Stromal cell of bone marrow (primary cell): ENCODE measurements at places on chromosomes 7 and 10.

GRCh38 chr10:6579904-6580278 is at the start of gene PRKCQ:
PRKCQ (minus strand) TSS chr10:6580276; CDS start chr10:6515135, 65,141 bp downstream.
- no peak for DNase-seq

GRCh38 chr7:77800158-77800557 is 1.6 kb downstream of the PHTF2 start:
- DNase-seq, result no peak

GRCh38 chr7:92717993-92718716 is 118.2 kb downstream of the CDK6 start:
- DNase-seq, result peak; percentile 75

- no peak for DNase-seq
These were observed 63.7 kb upstream of the ANTXRL start for GRCh38 chr10:46223064-46223480.

DNA sequence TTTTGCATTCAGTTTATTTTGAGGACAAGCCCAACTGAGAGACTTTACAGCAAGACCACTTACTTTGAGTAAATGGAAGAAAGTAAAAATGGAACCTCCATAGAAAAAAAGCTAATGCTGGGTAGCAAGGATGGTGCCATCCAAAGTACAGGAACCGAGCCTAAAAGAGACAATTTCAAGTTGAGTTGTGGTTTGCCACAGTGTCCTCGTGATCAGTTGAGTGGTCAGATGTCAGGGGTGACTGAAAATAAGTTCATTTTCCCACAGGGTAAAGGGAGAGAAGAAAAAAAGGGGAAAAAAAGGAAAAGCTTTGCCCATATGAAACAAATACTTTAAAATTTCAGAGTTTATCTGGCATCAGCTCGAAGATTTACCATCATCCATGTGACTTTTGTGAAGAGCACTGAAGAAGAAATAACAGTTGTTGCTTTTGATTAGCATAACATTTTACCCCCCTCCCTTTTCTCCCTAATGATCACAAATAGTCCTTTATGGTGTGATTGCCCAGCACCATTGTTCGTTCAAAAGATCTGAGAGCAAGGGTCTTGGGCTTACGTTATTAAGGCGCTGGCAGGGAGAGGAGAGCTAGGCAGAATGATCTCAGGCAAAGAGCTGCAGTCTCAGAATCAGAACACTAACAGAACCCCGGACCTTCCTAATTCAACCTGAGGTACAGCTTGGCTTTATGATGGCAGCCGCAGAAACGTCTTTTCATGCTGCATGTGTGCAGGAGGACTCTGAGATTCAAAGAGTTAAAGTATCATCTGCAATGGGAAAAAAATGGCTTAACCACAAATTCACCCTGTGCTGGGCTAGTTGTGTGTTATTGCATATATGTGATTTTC is 338.1 kb downstream of the RNLS start:
- no peak for DNase-seq

GRCh38 chr7:156487811-156488533 is 152.6 kb upstream of the RNF32 start:
- no peak for DNase-seq

GRCh38 chr7:142496545-142496991 is 238.7 kb upstream of the PRSS58 start:
- DNase-seq, result no peak

DNA sequence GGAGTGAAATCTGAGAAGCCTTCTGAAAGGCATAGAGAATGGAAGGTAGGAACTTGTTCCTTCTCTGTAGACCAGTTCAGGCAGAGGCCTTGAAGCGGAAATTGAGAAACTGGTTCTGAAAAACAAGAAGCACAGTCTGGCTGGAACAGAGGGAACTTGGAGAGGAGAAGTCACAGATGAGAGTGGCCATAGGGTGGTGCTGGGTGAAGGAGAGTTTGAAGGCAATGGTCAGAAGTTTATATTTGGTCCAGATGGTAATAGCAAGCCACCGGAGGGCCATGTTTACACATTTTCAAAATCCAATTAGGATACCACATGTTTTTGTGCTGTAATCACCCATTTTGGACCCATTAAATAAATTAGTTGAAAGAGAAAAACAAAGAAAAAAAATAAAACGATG is 692.5 kb downstream of the INHBA start:
- DNase-seq, result no peak

GRCh38 chr7:79453558-79454360 is at the start of gene MAGI2:
MAGI2 (minus strand) TSS chr7:79453667; CDS start chr7:79453320, 347 bp downstream.
- DNase-seq, result peak; percentile 83

GRCh38 chr10:62230344-62231121 is 38.1 kb downstream of the RTKN2 start:
- no peak for DNase-seq

GRCh38 chr10:19483421-19483820 is 332.8 kb upstream of the PLXDC2 start:
- DNase-seq, result no peak

DNA sequence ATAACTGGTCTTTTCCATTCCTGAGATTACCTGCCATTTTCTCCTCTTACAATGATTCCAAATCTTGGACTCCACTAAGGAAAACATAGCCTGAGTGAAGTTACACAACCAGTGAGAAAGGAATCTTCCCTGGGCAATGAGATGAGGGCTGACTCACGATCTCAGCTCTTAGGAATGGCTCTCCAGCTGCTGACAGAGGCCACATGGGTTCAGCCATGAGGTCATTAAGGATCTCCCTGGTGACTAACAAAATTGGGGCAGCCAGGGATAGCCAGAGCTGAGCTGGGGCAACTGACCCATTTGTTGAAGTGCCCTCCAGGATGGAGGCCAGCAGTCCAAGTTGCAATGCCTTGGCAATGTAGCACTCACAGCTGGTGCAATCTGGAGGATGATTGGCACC is 78.7 kb upstream of the MKLN1 start:
- peak; percentile 98 for DNase-seq

DNA sequence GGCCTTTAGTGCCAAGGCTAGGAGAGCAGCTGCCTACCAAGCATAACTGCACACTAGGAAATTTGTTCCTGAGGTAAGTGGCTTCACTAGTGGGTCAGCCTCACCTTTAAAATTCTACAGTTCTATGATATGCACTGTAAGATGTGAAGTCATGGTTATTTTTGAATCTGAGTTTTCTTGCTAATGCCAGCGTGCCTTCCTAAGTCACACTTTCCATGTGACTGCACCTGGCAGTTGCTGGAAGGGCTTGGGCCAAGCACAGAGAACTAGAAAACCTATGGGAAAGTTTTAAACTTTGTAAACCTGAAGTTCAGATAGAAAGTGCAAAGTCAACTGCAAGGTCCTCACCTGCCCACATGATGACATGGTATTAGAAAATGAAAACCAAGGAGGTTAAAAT is 42.5 kb downstream of the STEAP1B start:
- DNase-seq, result no peak

GRCh38 chr10:109358325-109358724 is 565.0 kb downstream of the XPNPEP1 start:
- DNase-seq, result no peak

- DNase-seq, result no peak
These were observed 263.7 kb upstream of the PPP2R2D start for GRCh38 chr10:131636841-131637724.

DNA sequence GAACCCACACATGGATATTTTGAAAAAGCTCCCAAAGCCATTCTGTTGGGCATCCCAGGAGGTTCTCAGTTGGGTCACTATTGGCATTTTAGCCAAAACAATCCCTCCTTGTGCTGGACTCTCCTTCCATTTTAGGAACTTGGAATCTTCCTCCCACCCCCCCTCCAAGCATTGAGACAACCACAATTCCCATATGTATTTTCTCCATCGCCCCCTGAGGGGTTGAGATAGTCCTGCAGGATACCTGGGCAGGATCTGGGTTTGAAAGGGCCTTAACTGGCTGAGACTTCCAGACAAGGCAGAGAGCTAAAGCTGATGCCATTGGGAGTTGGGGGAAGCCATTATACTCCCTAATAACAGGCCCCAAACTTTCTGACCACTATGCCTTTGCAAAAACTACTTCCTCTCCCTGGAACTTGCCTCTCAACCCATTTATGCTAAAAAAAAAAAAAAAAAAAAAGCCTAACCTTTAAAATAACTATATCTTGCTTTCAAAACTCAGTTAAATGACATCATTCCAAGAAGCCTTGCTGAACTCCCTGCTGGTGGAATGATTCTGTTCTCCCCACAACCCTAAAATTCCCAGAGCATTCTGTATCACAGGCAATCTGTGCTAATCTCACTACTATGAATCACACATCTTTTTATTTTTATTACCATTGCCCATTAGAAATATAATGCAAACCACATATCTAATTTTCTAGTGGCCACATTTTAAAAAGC is 77.5 kb upstream of the PDE1C start:
- peak; percentile 59 for DNase-seq

DNA sequence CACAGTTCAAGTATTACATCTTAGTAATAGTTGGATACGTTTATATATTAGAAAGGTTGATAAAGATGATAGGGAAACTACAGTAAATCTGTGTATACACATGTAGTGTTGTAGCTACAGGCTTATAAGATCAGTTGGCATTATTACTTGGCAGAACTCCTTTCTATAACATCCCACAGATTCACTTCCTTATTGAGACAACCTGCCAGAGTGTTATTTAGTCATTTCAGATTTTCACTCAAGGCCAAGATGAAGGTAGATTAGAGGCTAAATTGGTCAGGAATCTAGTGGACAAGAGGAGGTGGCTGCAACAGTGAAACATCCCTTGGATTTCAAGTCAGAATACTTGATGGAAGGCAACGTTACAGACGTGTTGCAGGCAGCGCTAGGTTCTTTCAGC is 63.0 kb downstream of the PAPSS2 start:
- DNase-seq, result no peak

DNA sequence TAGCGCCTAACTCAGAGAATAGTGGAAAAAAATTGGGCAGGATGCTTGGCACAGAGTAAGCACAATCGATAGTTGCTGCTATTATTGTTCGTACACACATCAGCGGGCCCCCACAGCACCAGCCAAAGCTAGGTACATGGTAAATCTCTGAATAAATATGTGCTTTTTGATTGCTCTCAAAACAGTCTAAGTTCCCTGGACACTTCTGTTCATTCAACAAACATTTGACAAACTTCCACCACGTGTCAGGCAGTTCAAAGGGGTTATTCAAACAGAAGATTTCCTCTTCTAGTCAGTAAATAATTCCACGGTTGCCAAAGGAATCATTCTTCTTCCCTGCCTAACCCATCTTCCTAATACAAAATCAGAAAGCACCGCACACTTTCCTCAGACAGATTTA is 150.8 kb downstream of the DGKI start:
- no peak for DNase-seq

DNA sequence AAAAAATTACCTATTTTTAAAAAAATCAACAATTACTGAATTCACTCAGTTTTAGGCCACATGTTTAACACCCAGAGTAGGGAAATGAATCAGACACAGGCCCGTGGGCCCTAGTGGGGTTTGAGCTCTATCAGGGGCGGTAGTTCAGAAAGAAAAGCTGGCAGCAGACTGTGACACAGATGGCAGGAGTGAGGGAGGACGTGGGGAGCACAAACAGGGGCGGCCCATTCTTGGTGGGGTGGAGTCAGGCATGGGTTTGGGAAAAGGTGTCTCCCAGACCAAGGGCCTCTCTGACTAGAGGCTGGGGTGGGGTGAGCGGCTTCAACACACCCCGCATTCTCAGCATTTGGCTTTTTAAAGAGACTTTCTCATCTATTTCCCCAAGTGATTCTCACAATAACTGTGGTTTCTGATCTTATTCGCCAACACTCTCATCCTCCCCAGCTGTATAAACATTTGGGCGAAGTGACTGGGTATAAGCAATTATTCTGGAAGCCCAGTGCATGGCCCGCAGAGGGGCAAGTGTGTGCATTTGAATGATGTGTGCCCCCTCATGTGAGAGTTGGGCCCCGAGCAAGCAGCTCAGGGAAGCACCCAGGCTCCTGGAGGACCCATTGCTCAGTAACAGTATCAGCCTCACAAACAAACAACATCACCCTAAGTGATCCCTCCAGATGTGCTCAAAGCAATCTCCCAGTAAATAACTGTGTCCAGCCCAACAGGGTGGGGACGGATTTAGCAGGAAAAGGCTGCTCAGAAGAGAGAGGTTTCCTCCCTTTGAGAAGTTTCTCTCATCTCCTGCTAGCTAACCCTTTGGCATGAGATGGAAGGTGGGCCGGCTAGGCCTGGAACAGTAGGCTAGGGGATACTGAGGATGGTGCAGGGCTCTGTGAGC is 437.6 kb upstream of the ZMIZ1 start:
- peak; percentile 66 for DNase-seq

GRCh38 chr10:70920519-70920918 is 32.2 kb upstream of the PCBD1 start:
- DNase-seq, result no peak

GRCh38 chr7:116316838-116317628 is 106.7 kb downstream of the TES start:
- peak; percentile 99 for DNase-seq

- no peak for DNase-seq
These were observed 5.1 kb downstream of the AKR1E2 start for GRCh38 chr10:4831091-4831490.

- no peak for DNase-seq
These were observed 11.7 kb downstream of the PLAC9 start for GRCh38 chr10:80144067-80144695.

GRCh38 chr7:87210506-87210905 is 9.0 kb downstream of the TMEM243 start:
- DNase-seq, result no peak

DNA sequence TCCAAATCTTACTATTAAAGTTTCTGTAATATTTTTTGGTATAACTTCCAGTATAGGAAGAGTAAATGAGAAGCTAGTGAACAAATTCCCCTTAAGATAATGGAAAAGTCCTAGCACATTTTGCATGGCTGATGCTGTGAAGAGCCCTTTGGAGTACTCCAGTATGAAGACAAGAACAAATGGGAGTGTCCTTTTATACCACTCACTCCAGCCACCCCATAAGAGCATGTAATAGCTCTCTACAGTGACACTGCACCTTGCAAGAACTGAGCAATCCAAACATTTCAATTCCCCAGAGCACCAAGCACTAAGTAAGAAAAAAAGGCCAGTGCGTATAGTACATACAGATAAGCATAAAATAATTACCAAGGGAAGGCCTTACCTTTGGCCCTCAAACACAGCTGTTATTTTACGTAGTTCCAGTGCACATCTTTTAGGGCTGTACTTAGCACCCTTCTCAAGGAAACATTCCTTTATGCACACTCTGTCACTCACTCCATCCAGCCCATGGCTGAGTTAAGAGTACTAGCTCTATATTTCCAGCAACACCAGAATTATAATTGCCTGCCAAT is 135.4 kb downstream of the ST7 start:
- no peak for DNase-seq

GRCh38 chr7:48337012-48337621 is 165.9 kb downstream of the ABCA13 start:
- peak; percentile 16 for DNase-seq
